ENCODE measurements at places on chromosomes 7 and 10.

DNA sequence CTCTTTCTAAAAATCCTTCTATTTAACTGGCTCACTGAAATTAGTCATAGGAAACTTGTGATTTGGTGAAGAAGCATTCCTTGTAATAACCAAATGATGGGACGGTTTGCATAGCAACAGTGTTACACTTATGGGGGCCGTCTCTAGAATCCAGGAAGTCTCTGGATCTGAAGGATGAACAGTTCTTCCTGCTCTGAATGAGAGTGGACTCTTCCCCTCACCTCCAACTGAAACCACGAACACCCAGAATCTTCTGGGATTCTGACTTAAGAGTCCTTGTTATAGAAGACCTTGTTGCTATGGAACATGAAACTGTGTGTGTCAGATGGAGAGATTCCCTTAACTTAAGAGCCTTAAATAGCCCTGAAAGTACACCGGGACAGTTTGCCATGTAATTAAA, 23.2 kb downstream of the NOLC1 start:
- no peak for DNase-seq

DNA sequence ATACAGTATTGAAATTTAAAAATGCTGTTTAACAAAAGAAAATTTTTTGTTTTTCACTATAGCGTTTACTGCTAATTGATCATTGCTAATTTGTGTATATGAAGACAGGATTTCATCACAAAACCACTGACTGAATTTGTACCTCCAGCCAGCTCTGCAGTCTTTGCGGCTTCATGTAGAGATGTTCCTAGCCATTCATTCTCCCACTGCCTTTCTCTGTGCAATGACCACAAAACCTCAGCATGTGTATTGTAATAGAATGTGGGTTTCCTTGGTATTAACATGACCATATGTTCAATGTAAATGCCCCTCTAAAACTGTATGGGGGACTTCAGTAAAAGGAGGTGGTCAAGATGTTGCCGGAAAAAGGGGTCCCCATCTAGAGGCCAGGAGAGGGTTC, 81.1 kb upstream of the STEAP1B start:
- no peak for DNase-seq

DNA sequence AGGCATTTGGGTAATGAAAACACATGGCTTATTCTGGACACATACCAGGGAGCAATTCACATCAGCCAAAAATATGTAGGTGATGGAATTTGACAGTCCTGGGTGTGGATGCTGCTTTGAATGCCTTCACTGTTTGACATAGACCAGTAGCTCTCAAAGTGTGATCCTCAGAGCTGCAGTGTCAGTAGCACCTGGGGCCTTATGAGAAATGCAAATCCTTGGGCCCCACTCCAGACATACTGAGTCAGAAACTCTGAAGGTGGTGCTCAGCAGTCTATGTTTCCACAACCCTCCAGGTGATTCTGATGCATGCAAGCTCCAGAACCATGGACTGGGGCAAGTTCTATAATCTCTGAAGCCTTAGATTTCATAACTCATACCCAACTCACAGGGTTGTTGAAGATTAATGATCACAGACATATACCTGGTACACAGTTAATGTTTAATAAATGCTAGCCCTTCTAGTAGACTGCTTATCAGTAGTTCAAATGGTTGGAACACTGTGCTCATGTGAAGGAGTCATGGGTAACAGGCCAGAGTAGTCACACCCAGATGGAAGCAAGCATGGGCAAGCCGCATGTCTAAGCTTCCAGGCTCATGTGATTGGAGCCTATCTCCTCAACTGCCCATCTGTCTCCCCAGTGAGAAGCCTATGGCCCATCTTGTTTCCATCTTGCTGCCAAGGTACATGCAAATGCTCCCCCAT, 715.7 kb downstream of the GRID1 start:
- DNase-seq: no peak

DNA sequence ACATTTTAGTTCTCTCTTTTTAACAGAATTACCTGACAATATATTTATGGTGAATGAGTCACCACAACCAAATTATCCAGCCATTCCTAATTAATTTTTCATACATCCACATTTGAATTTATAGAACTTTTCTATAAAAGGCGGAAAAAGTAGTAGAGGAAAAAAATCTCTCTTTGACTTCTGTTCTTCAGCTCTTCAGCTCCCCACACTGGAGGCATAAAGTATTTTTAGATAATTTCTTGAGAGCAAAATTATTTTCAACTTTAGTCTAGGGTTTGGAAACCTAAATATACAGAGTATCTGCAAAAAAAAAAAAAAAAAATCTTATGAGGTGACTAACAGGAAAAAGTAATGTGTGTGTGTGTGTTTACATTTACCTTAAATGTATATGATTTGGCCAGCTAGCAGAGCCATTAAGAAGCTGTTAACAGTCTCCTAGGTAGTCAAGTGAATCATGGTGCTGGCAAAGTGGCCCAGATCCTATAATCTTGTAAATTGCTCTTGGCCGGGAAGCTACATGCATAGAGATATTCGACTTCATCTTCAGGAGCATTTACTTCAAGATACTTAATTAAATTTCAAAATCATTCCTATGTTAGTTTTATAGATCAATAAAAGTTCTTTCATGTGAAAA, 383.1 kb upstream of the STEAP1 start:
- DNase-seq: no peak

GRCh38 chr7:2245883-2246675, 4.1 kb downstream of the NUDT1 start:
- no peak for DNase-seq

GRCh38 chr7:11910253-11910652, 78.3 kb upstream of the THSD7A start:
- no peak for DNase-seq

- DNase-seq: no peak
Observed at GRCh38 chr10:68318331-68319059, 13.4 kb upstream of the HNRNPH3 start.

DNA sequence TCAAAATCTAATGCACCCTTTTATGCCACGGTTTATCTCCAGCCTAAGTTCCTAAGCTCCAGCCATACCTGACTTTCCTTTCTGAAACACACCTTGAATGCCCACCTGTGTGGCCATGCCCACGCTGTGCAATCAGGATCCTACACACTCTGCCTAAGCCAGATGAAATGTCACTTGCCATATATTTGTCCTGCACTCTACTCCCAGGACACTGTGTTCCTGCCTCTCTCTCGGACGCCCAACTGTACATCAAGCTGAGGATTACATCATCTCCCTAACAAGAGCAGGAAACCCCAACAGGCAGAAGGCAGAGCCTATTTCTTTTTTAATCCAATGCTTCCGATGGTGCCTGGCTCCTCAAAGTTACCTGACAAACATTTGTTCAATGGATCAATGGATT, 214.6 kb downstream of the SFMBT2 start:
- DNase-seq: no peak

DNA sequence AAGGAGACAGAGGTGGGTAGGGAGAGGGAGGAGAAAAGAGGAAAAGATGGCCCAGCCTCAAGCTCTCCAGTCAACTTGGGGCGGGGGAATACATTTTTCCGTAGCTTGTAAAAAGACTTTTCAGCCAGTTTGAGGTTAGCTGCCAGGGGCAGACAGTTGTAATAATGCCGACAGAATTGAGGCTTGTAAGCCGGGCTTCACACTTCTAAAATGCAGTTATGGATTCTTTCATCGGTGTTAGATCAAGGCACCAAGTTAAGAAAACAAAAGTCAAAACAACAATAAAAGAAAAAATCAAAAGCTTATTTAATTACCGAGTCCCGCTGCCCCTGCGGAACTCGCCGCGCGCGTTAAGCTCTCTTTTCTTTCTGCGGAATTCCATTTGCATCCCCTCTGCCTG, 448 bp upstream of the EVX1 start:
- DNase-seq: no peak

GRCh38 chr10:13851906-13852305, 265.1 kb downstream of the PRPF18 start:
- DNase-seq: no peak

GRCh38 chr10:96614515-96614914, 27.7 kb upstream of the TM9SF3 start:
- no peak for DNase-seq

DNA sequence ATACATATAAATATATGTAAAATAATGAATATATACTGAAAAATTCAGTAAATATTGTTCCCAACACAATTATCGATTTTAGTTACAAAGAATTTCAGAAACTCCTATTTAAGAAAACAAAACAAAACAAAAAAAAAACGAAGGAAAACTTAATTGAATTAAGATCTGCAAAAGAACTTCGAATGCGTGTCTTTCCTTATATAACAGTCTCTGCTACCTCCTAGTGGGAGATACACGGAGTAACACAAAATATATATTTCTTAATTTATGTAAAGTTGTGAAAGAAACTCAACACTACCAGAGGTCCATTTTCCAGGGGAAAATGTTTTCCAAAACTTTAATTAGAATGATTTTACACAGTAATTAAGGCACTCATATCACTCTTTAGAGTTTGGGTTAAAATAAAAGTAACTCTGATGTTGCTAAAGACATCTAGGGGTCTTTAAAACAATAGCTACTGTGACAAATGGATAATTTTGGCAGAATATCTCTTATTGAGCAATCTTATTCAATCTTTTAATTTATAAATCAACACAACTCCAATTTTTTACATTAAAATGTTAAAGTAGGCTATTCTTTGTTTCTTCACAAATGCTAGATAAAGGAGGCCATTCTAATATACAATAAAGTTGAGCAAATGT, 41.6 kb downstream of the NEBL start:
- DNase-seq: no peak

GRCh38 chr7:30984359-30985107, 20.8 kb downstream of the GHRHR start:
- DNase-seq: no peak

GRCh38 chr10:23412223-23412622, 26.7 kb upstream of the OTUD1 start:
- no peak for DNase-seq

DNA sequence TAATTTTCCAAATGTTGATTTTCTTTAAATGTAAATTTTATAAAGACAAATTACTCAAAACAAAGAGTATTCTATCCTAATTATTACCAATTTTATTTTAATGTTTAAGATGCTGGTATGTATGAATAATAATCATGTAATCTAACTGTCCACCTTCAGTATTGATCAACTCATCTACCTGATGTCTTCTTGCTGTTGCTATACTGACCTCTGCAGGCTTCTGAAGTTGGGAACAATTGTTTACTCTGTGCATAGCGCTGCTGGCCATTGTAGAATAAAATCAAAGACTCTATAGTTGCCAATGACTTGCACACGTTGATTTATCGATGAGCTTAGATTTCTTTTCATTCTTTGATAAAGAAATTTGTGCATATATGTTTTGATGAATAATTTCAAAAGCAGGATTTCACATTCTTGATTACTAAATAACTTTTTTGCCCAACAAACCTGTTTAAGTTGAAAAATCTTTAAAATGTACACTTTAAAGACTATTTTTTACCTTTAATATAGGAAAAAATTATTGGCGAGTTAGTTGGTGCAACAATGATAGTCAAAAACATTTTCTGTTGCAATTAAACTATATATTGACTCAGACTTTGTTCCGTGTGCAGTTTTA, 282.3 kb downstream of the TFEC start:
- no peak for DNase-seq

- peak; percentile 4 for DNase-seq
Observed at GRCh38 chr10:31083765-31084184, 52.1 kb upstream of the ZNF438 start.

- DNase-seq: no peak
Observed at GRCh38 chr10:131973160-131973951, 8.4 kb downstream of the BNIP3 start.

GRCh38 chr7:99437946-99438572, 539 bp downstream of the PTCD1 start:
- no peak for DNase-seq

DNA sequence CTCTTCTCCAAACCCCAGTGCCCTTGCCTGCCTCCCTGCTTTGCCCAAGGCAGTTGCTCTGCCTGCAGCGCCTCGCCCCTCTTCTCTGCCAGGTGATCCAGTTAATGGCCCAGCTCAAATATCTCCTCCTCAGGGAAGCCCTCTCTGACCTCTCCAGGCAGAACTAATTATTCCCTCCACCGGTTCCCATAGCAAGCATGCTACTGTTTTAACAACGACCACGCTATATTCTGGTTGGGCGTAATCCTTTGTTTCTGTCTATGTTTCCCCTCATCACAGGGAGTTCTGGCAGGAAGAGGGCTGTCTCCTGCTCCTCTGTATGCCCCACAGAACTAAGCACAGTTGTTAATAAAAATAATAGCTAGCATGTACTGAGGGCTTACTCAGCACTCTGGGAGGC, 36.8 kb upstream of the R3HCC1L start:
- no peak for DNase-seq

DNA sequence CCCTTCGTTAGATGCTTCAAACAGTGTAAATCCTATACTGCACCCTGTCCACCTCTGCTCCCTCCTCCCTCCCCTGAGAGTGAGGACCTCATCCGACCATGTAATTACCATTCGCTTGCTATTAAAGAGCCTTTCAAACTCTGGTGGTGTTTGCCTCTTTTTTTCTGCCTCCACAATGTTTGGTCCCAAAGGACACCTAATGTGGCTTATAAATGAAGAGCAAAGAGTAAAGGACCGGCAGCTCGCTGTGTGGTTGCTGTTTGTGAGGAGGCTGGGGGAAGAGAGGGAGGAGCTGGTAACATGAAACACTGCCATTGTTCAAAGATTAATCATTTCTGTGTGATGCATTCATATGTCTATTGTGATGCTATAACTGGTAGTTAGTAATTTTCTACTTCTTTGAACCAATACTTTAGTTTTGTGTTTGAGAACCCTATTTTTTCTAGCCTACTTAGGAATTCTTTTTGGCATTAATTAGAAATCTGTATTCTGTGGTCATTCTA, 27.9 kb downstream of the MTURN start:
- no peak for DNase-seq

- DNase-seq: no peak
Observed at GRCh38 chr7:38222481-38223096, 44.5 kb downstream of the STARD3NL start.

GRCh38 chr7:139095194-139095659, 14.3 kb downstream of the ZC3HAV1 start:
- DNase-seq: peak; percentile 81

- no peak for DNase-seq
Observed at GRCh38 chr10:60781661-60782060, 3.4 kb downstream of the CDK1 start.

DNA sequence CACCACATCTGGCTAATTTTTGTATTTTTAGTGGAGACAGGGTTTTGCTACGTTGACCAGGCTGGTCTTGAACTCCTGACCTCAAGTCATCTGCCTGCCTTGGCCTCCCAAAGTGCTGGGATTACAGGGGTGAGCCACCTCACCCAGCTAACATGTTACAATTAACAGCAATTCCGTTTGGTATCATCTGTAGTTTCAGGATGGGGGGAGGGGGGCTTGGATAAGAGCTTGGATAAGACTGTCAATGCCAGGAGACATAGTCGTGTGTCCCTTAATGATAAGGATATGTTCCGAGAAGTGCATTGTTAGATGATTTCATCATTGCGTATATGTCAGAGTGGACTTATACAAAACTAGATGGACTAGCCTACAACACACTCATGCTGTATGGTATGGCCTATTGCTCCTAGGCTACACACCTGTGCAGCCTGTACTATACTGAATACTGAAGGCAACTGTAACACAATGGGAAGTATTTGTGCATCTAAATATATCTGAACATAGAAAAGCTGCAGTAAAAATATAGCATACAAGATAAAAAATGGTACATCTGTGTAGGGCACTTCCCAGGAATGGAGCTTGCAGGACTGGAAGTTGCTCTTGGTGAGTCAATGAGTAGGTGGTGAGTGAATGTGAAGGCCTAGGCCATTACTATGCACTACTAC, 103.9 kb upstream of the TNS3 start:
- no peak for DNase-seq

GRCh38 chr7:99473315-99473596, 566 bp downstream of the ZNF789 start:
- no peak for DNase-seq

- DNase-seq: no peak
Observed at GRCh38 chr10:12198156-12198555, 2.2 kb downstream of the CDC123 start.
